ENCODE measurements at places on chromosomes 11 and 22.

- no peak for DNase-seq
Measured at GRCh38 chr22:37230673-37231405, 13.2 kb downstream of the RAC2 start.

GRCh38 chr11:116644201-116644940, 128.4 kb downstream of the BUD13 start:
- no peak for DNase-seq

DNA sequence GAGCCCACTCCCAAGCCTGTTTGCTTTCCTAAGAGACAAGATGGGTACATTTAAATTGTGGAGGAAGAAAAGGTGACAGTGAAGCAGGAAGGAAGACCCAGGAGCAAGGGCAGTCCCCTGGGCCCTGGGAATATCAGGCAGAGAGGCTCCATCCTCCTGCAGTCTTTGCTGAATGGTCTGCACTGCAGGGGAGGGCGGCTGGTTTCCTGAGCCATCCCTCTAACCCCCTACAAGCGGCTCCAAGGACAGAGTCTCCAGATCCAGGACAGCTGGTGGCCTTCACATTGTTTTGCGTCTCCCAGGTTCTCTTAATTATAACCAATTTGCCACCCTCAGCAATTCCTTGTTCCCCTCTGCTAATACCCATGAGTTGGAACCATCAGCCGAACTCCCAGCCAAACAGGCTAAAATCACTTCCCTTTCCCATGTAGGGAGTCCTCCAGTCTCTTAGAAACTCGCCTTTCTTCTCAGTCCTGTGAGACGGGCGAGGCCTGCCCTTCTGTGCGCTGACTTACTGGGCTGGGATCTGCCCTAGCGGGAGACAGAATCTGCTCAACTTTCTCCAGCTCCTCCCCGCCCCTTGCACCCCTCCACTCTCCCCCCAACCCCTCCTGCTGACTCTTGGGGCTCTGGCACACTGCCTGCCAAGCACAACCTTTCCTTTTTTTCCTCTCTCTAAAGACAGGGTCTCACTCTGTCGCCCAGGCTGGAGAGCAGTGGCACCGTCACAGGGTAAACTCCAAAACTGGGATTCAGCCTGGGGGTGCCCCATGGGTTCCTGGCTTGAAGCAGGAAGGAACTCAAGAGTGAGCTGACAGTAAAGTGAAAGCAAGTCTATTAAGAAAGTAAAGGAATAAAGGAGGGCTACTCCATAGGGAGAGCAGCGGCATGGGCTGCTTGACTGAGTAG, 53.4 kb upstream of the EMID1 start:
- peak; percentile 60 for DNase-seq

DNA sequence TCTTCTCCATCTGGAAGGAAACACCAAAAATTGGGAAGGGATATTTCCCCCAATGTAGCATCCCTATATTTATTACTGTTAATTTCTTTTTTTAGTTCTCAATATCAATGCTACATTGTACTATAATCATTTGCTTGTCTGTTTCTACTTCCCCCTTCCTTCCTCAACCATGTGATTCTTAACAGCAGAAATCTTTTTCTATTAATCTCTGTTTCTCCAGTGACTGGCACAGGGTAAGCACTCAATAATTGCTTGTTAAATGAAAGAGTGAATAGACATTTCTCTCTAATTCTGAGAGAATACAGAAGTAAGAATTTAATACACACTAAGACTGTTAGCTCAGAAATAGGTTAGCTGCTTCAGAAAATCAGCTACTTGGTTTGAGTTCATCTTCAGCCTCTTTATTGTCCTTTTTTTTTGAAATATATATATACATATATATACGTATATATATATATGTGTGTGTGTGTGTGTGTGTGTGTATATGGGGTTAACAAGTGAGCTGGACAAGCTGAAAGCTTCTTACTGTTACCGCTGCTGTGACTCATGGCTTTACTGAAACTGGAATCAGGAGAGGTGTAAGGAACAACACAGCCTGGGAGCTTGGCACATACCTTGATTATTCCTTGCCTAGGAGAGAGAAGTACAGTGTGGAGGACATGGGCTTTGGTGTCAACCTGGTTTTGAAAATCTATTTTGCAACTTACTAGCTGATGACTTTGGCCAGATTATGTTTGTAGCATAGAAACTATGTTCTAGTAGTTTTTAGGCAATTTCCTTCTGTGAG, 26.2 kb upstream of the PDE3B start:
- DNase-seq, result no peak

GRCh38 chr11:113728814-113729213, 22.7 kb upstream of the TMPRSS5 start:
- DNase-seq, result no peak

DNA sequence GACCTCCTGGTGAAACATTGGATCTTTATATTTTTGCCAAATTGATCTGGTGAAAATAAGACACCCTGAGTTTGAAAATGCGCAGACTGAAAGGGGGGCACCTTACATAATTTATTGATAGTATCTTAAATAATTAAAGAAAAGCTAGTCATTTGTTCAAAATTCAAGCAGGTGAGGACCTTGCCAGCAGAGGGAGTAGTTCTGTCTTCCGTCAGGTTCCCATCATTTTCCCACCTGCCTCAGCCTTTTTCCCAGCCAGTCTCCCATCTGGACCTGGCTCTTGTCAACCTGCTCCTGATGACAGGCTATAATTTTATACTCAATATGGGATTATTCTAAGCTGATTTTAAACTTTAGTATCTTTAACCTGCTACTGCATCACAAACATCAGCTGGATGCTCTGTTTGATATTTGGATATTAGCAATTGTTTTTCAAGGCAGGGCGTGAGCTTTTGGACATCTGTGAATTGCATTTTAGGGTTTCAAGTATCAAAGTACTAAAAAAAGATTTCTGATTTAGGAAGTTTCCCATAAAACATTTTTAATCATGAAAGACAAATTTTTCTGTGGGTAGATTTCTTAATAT, 132.0 kb downstream of the ELP4 start:
- DNase-seq, result no peak

DNA sequence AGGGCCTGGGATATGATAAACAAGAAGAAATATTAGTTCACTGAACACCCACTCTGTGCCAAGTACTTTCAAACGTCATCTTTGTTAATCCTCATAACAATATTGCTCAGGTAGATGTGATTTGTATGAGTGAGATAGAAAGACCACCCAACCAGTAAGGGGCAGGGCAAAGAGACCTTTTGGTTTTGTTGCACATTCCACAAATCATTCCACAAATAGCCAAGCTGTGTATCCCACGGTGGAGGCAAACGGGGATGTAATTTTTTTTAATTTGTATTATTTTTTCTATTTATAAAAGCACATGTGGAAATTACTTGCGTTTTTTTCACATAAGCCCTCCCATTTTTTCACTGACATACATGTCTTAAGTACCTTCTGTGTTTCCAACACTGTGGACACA, 29.0 kb downstream of the LAYN start:
- DNase-seq, result no peak

DNA sequence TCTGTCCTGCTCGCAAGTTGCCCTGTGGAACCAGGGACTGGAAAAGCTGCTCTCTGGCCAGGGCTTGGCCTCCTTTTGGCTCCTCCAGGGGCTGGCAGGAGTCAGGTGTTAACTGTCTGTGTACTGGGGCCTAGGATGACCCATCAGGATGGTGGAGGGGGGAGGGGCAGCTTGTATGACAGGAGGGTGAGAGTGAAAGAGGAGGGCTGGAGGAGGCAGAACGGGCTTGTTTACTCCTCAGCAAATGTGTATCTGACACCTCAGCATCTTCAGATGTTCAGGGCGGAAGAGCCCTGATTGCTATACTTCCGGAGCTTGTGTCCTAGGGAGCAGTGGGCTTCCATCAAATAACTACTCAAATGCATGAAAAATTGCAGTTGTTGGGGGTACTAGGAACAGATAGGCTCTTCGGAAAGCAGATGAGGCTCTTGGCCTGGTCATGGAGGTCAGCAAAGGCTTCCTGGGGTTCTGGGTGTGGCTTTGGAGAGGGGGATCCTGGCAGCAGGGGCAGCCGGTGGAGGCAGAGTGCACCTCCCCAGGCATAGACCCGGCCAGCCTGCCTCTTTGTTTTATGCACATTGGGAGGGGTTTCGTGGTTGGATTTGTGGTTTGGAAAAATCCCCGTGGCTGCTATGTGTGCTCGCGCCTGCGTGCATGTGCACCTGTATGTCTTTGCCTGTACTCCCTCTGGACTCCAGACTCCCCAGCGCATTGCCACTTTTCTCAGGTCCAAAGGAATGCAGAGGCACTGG, 31.2 kb downstream of the CD82 start:
- no peak for DNase-seq

DNA sequence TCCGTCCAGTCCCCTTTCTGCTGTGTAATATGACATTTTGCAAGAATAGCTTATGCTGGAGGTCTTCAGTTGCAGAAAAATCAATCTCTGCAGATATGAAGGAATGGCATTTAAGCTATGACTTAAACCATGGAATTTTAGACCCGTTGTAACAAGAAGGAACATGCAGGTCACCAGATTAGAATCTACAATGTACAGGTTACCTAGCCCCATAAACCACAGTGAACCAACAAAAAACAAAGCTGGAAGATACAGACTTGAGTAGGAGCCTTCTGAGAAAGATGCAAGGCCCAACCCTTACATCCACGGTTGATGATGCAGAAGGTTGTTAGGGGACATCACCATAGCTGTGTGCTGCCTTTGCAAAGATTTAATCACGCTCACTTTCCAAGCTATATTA, 132.5 kb downstream of the WT1 start:
- DNase-seq, result no peak

Data from left forelimb (tissue), 1 donor.